Right atrium auricular region (tissue), 2 donors: ENCODE measurements at places on chromosomes 3 and 15. TPM values are rescaled to one million over a fixed set of nuclear protein-coding genes. Genes with fewer than 3 reads are reported as not detected.

DNA sequence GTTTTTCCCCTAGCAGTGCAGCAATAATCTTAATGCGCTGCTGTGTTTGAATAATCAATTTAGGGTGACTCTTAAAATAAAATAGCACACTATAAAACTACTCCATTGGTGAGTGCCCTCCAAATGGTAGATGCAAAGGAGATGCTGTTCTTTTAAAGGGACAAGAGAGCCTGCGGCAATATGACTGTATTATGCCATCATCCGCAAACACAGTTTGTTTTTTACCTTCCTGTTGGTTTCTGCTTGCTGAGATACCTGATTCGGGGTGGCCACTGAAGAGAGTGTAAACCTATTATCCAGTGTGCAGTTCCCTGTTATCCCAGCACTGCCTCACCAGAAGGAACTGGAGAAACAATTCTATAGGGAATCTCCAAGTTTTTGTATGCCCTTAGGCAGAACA, 523.1 kb upstream of the TGFBR2 start:
- DNase-seq, result no peak

NOX5 gene
- 0.19 TPM for total RNA-seq

SPATA12 gene
- total RNA-seq, result not detected

KLF13 gene
- 54.6 TPM for total RNA-seq
